ENCODE measurements at places on chromosomes 2 and 18.

DNA sequence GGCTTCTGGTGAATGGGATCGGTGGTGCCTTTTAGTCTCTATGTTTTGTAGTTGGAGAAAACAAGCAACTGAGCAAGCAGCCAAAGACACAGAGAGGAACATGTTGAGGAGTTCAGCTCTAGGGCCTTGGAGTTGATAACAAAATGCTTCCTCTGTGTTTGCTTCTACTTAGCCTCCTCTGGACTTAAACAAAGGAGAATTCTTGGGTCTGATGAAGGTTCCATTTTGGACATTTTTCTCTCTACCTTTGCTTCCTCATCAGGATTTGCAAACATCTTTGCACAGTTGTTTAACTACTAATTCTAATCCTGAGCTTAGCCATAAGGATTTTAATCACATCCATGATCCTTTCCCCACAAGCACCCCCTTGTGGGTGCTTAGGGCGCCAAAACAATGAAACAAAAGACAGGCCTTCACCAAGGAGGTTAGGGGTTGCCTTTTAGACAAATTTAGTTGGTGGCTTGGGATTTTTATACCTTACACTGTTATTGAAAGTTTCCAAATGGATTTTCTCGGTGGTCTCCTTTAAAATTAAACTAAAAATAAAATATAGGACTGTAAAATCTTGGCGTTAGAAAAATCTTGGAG is 148.5 kb upstream of the SATB2 start:
- DNase-seq = no peak

DNA sequence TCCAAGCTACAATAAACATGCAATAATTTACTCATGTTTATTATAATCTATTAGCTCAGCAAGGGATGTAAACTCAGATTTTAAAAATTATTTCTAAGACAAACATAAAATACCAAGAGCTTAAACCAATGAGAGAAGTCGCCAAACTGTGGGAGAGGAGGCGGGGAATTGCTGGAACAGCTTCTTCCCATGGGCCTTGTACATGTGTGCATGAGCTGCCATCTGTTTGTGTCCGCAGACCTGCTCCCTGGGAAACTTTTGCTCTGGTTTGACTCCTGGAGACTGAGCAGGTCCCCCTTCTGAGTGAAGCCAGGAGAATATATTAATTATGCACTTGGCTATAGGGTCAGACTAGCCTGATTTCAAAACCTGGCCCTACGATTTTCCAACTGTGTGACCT is 655.9 kb upstream of the SOX11 start:
- DNase-seq = no peak

GRCh38 chr2:160506371-160507045 is 12.9 kb upstream of the RBMS1 start:
- DNase-seq = no peak

GRCh38 chr18:31498574-31499524 is 872 bp downstream of the DSG2 start:
- no peak for DNase-seq

DNA sequence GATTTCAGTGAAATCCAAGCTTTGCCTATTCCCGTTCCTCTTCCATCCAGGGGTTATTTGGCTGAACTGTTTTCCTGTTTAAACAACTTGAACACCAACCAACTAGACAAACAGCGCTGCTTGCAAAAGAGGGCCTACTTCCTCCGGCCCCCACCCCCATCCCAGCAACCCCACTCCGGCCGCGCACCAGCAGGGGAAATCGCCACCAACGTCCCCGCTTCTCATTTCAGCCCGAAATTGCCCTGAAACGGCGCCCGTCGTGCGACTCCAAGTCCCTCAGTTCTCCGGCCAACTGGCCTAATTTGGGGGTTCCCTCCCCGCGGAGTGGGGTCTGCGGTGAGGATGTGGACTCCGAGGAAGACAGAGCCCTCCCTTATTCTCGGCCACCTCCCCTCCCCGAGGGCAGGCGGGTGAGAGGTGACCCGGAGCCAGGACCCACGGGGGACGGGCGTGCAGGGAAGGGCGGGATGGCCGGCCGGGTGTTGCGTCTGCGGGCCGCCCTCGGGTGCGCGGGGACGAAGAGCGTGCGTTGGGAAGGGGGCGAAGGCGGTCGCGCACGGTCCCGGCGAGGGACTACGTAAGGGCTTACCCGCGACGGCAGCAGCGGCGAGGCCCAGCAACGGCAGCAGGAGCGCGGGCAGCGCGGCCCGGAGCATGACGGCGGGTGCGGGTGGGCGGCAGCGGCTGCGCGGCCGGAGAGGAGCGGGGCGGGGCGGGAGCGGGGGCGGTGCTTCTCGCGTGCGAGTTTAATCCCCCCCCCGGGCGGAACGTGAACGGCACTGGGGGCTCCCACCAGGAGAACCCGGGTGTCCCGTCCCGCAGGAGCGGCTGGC is at the start of gene CD302:
TSS of gene CD302 (minus strand) at position 666 of the 833 bp plus-strand sequence. CDS start at position 656, 10 bp downstream.
- peak; percentile 12 for DNase-seq

GRCh38 chr2:27171351-27171848 is 22.6 kb downstream of the TCF23 start:
- no peak for DNase-seq
